Stimulated activated CD4-positive, alpha-beta T cell treated with anti-CD3 and anti-CD28 coated beads, Interleukin-2, amount 100 ng/mL, for 4 hours (primary cell): ENCODE measurements at places on chromosomes 5 and 9.
A peak's percentile ranks its signal among the peaks of the same experiment; 100 is the strongest.

DNA sequence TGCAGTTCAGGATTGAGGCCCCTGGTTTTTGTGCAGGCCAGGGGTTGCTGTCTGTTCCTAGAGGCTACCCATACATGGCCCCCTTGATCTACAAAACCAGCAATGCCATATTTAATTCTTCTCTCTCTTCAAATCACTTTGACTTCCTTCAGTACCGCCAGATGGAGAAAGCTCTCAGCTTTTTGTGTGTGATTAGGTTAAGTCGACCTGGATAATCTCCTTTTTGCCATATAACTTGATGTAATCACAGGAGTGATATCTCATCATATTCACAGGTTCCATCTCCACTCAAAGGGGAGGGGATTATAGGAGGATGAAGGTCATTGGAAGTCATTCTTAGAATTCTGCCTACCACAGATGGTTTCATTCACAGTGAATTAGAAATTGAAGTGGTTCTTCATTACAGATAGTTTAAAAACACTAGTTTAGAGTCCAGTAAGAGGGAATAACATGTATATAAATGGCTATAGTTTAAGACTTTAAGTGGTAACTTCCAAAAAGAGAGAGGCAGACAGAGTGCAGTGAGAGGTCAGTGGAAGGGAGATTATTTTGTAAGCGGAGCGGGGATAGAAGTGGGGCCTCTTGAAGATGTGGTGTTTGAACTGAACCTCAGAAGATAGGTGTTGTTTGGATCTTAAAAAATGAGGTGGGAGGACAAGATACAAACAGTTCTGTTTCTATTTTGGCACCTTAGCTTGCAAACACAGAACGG, 85.9 kb downstream of the GALNT10 start:
- no peak for DNase-seq

- DNase-seq = no peak
These were observed 4.4 kb upstream of the BASP1 start for GRCh38 chr5:17212996-17213395.

DNA sequence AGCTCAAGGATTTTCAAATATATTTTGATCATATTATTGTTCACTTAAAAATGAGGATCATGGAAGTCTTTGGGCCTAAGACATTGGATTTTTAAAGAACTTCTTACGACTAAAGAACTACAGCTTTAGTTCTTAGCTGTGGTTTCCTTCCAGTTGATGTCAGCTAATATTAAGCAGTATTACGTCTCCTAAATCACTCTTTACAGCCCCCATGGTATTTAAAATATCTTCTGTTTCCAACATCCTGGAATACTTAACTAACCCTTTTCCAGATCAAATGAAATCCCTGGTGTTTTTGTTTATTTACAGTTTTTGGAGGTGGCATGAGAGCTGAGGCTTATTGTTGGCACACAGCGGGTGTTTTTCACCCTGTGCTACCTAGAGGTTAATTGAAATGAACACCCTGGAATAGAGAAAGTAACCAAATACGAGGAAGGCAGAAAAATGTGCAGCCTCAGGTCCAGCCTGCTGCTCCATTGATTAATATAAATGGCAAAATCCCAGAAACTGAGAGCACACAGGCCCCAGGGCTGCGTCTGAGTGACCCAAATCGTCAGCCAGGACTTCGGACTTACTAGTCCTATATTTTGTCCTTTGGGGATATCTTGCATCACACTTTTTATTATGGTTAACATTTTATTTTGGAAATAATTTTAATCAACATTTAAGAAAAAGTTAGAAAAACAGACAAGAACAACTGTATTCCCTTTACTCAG, 52.3 kb upstream of the ICE1 start:
- no peak for DNase-seq

DNA sequence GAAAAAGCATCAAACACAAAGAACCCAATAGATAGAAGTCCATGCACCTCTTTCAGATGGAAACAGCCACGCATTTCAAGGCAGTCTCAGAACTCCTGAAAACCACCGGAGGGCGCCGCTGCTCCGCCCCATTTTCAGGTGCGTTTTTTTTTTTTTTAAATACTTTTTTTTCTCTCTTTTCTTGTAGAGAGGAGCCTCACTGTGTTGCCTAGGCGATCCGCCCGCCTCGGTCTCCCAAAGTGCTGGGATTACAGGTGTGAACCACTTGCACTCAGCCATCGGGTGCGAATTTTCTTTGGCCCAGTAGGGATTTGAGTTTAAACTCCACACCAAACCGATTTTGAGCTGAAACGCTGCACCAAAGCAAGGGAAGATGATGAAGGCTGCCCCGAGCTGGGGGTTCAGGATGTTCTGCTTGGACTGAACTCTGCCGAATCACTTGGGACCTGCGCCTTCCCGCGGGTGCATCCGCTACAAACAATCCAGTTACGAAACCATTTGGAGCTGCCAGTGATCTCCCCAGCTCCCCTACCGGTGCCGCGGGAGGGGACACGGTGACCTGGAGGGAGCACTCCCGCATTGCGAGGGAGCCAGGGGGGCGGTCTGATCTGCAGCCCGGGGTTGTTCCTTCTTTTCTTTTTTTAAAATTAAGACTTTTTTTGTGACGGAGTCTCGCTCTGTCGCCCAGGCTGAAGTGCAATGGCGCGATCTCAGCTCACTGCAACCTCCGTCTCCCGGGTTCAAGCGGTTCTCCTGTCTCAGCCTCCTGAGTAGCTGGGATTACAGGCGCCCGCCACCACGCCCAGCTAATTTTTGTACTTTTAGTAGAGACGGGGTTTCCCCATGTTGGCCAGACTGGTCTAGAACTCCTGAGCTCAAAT, 1.4 kb downstream of the PTGR1 start:
- DNase-seq = peak; percentile 39

- no peak for DNase-seq
These were observed 40.8 kb downstream of the CTSL start for GRCh38 chr9:87766697-87767096.

DNA sequence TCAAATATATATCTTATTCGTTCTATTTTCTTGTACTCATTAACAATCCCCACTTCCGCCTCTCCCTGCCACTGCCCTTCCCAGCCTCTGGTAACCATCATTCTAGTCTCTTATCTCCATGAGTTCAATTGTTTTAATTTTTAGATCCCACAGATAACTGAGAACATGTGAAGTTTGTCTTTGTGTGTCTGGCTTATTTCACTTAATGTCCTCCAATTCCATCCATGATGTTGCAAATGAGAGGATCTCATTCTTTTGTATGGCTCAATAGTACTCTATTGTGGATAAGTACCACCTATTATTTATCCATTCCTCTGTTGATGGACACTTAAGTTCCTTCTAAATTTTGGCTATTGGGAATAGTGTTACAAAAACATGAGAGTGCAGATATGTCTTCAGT, 17.2 kb upstream of the CMYA5 start:
- DNase-seq = no peak

GRCh38 chr5:179261301-179262125, 83.7 kb downstream of the ADAMTS2 start:
- DNase-seq = no peak

DNA sequence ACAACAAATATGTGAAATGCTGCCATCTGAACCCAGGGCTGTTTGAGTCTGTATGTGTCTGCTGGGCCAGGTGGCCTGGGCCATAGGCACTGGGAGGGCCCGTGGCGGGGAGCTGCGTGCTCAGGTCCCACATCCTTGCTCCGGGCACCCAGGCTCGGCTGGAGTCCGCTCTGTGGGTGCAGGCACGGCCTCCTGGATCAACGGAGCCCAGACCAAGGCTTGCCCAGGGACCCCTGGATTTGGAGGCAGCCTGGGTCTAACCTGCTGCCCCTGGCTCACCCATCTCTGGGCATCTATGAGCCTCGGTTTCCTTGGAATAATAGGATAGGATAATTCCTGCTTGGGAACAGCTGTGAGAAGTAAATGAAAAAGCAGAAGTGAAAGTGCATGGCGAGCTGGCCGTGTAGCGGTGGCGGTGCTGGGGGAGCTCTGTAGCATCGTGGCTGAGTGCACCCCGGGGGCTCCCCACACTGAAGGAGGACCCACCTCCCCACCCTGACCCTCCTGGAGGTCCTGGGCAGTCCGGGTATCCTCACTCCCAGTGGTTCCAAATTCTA, 1.2 kb downstream of the CDHR2 start:
- DNase-seq = no peak
